PC-3 (cell line): ENCODE measurements at places on chromosomes 5 and 9. TPM values are rescaled to one million over a fixed set of nuclear protein-coding genes. Genes with fewer than 3 reads are reported as not detected.

Gene PRLR
- total RNA-seq: 0.29 and 0.40 TPM in 2 replicates

Gene MVB12B
- total RNA-seq: 7.2 and 9.6 TPM in 2 replicates

Gene ACOT12
- total RNA-seq: not detected in 2 replicates

DNA sequence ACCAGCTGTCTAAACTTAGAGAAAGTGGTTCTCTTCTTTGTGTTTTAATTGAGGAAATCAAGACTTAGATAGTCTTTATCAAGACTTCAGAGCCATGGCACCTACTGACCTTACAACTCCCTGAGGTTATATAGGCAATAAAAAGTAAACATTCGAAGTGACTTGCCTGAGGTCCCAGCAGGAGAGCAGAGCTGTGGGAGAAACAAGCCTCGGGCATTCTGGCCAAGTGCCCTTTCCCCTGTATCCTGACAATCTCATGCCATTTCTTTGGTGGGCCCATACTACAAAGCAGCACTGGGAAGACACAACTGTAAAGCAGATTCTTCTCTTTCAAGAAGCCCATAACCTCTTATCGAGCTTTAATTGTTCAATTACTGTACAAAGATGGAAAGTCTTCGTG is 23.1 kb downstream of the FREM1 start:
- no peak for DNase-seq

Gene GABRA1
- total RNA-seq: not detected in 2 replicates

DNA sequence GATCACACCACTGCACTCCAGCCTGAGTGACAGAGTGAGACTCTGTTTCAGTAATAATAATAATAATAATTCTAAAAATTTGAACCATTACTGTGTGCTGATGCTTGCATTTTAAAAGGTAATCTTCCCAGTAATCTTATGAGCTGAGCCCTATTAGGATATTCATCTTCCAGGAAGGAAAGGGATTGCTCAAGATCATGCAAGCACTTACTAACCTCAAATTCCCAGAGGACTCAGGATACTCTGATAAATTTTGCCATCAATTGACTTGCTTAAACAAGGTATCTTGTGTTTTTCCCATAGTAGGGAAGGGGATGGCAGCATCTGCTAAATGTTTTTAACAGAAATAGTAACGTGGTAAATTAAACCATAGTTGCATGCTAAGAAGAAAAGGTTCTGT is 176.4 kb upstream of the MRPS30 start:
- DNase-seq: no peak

- no peak for DNase-seq
These were observed 229.3 kb downstream of the RFX3 start for GRCh38 chr9:3296536-3296935.

Gene SPINK6
- total RNA-seq: not detected in 2 replicates

- no peak for DNase-seq
These were observed 143.4 kb downstream of the MTRR start for GRCh38 chr5:8012131-8012977.

DNA sequence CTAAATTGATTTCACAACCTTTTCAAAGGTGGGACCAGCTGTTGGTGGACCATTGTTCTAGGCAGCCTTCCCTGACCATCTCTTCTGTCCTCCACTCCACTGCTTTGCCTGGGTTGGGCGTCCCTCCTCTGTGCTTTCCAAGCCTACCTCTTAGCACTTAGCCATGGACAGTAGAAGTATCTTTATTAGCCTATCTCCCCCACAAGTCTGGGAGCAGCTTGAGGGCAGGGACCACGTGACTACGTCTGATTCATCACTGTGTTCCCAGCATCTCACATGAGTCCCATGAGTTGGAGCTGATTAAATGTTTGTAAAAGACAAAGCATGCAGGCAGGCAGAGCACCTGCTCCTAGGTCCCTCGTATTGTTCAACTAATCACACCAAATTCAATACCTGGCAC is 20.9 kb downstream of the MORN5 start:
- peak; percentile 70 for DNase-seq

DNA sequence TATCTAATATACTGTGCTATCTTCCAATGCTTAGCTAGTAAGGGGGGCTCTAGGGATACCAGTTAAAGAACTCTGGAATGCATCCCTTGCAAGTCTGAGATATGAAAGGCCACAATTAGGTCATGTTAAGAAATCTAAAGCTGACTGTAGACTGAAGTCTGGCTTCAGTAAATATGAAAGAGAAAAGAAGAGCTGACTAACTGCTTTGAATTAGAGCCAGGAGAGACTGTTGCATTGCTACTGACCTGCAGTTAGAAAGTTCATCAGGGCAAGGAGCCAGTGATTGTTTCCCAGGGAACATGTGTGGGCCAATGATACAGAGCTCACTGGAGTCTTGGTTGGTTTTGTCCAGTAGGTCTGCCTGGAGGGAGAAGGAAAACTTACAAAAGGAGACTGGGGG is 472.1 kb upstream of the TNC start:
- peak; percentile 79 for DNase-seq

GRCh38 chr9:121651295-121652020 is at the start of gene DAB2IP:
DAB2IP (plus strand) TSS chr9:121651634; CDS start chr9:121651776, 142 bp downstream.
- peak; percentile 52 for DNase-seq

DNA sequence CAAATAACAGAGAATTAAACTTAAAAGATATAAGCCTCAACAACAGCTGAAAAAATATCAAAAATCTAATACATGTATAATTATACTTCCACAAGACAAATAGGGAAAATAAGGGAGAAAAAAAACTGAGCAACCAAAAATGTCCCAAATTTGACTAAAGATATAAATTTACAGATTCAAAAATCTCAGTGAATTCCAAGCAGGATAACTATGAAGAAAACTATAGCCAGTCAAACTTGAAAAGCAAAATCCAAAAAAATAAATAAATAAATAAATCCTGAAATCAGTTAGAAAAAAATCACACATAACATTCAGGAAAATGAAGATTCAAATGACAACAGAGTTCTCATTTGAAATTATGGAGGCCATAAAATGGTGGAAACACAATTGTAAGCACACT is 56.7 kb downstream of the AGTPBP1 start:
- no peak for DNase-seq

Gene GNE
- total RNA-seq: 10.2 and 10.9 TPM in 2 replicates

DNA sequence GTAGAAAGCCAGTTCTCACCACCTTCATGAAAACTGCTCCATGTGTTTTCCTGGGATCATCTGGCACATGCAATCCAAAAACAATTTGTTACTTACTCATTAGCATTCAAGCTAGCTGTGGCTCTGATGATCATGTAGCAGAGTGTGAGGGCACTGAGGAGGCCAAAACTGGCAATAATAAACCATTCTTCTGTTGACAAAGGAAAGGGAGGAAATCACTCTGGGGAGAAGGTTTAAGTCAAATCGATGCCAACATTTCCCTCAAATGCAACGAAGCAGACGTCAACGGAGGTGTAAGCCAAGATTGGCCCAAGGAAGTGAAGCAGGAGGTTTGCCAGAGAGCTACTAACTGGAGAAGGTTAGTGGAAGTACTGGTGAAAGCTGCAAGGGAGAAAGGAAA is 55.7 kb upstream of the TBC1D9B start:
- no peak for DNase-seq

Gene GZMA
- not detected in 2 replicates for total RNA-seq

GRCh38 chr5:138660051-138660572 is 84.9 kb upstream of the HSPA9 start:
- DNase-seq: no peak

Gene SCGB3A2
- 0.51 TPM in 1 of 2 replicates, not detected in the other for total RNA-seq

GRCh38 chr9:76510041-76510440 is 51.1 kb downstream of the GCNT1 start:
- DNase-seq: no peak

GRCh38 chr9:115808108-115808507 is 345.5 kb upstream of the PAPPA start:
- peak; percentile 55 for DNase-seq

GRCh38 chr5:155728857-155729683 is 597.9 kb upstream of the SGCD start:
- no peak for DNase-seq

- no peak for DNase-seq
These were observed 1.4 kb downstream of the COL23A1 start for GRCh38 chr5:178588769-178589168.

Gene DBH
- not detected in 2 replicates for total RNA-seq

GRCh38 chr9:6049798-6050197 is 34.4 kb upstream of the RANBP6 start:
- DNase-seq: peak; percentile 55

GRCh38 chr5:148623741-148624140 is 30.6 kb downstream of the HTR4 start:
- peak; percentile 92 for DNase-seq

- no peak for DNase-seq
These were observed 34.0 kb upstream of the LURAP1L start for GRCh38 chr9:12740845-12741244.

Gene IFNA2
- not detected in 2 replicates for total RNA-seq

DNA sequence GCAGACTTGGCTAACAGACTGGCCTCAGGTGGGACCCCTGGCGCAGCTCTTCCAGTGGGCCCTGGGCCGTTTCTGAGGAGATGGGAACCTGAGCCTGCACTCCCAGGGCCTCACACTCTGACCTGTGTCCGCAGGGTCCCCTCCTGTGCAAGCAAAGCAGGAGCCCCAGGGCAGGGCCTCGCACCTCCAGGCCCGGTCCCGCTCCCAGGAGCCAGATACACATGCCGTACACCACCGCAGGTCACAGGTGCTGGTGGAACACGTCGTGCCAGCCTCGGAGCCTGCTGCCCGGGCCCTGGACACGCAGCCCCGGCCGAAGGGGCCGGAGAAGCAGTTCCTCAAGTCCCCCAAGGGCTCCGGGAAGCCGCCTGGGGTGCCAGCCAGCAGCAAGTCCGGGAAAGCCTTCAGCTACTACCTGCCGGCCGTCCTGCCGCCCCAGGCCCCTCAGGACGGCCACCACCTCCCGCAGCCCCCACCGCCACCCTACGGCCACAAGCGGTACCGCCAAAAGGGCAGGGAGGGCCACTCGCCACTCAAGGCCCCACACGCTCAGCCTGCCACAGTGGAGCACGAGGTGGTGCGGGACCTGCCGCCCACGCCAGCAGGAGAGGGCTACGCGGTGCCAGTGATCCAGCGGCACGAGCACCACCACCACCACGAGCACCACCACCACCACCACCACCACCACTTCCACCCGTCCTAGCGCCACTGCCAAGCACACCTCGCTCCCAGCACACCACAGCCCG is 29.2 kb downstream of the NKD2 start:
- DNase-seq: no peak

DNA sequence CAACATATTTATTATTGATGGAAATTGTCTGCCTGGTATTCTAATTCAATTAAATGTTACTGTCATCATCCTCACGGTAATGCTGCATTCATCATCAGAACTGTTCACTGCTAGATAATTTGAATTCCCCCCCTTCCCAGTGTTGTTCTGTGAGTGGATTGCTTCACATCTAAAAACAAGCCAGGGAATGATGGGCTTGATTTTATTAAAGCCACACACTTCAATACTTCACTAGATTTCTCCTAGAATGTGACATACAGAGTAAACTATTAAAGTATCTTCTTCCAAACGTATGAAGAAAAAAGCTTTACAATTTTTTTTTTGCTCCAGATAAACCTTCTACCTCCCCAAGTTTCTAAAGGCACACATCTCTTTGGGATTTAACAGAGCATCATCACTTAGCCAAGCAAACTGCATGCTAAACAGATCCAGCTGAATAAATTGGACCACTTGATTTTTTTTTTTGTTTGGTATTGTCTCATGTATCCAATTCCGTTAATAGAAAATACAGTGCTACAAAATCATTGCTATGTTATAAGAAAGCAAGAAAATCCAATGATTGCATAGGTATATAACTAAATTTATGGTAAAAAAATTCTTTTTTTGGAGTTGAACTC is 692.4 kb downstream of the MTRR start:
- no peak for DNase-seq

GRCh38 chr5:112732131-112732530 is 5.6 kb upstream of the APC start:
- no peak for DNase-seq

- DNase-seq: peak; percentile 50
These were observed 2.5 kb downstream of the TLX3 start for GRCh38 chr5:171311322-171312077.

- no peak for DNase-seq
These were observed 180.0 kb upstream of the DMAC1 start for GRCh38 chr9:7979611-7980010.

Gene F12
- total RNA-seq: 31.0 and 36.8 TPM in 2 replicates

GRCh38 chr9:112159781-112160180 is 15.3 kb downstream of the SUSD1 start:
- DNase-seq: no peak

Gene INVS
- 8.9 and 9.6 TPM in 2 replicates for total RNA-seq

- no peak for DNase-seq
These were observed 3.3 kb downstream of the STKLD1 start for GRCh38 chr9:133379153-133380086.

DNA sequence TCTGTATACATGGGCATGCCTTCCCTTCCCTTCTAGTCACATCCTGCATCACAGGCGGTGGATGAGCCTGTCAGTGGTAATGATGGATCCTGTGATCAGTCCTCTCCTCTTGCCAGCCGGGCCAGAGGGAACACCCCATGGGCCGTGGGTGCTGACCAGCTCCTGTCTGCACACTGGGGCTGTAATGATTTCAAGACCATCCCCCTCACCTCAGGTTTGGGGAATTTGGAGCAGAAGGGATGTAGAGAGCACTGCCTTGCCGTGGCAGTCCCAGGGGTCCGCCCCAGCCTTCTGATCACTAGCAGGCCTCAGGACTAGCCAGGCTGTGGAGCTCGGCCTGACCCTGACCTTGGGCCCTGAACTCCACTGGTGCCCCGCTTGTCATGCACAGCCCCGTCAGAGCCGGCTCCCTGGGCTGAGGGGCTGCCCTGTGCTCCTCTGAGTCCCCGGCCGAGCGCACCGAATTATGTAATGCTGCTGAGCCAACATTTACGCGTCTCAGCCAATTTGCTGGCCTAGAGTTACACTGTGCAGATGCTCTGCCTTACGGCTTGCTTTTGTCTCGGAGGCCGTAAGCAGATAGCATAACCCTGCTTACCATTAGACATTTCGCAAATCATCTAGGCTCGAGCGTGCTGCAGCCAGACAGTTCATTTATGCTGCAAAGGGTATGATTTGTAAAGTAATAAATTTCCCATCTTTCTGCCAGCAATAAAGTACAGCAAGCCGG is 155.3 kb downstream of the MACROH2A1 start:
- DNase-seq: no peak

DNA sequence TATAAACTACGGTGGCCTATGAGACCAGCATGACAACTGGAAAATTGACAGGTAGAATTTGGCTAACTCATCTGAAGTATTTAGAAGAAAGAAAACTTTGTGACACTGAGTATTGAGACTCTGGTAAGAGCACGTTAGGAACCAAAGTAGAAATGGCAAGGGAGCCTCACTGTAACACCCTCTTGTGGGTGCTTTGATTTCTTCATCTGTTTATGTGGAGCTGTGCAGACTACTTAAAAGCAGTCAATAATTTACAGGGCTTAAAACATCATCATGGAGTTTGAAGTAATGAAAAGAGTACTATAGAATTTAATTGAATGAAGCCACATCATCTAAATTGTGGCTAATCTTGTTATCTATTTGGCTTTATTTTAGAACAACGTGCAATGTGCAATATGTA is 414.2 kb downstream of the CCDC171 start:
- no peak for DNase-seq

Gene SHOC1
- total RNA-seq: 0.18 TPM in 1 of 2 replicates, not detected in the other

Gene C5orf58
- total RNA-seq: not detected in 2 replicates

DNA sequence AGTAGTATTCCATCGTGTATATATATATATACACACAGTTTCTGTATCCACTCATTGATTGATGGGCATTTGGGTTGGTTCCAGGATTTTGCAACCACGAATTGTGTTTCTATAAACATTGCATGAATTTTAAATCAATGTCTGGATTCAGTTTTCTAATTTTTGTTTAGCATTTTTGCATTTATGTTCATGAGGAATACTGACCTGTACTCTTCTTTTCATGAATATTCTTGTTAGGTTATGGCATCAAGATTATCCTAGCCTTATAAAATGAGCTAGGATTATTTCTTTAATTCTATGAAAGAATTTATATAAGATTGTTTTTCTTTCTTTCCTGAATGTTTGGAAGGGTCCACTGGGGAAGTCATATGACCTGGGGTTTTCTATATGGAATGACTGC is 35.3 kb upstream of the TMEM215 start:
- DNase-seq: no peak
